SK-N-SH (cell line): ENCODE measurements at places on chromosomes 13 and 19.

GRCh38 chr13:32093006-32093405 is 61.4 kb downstream of the FRY start:
- no peak for DNase-seq

DNA sequence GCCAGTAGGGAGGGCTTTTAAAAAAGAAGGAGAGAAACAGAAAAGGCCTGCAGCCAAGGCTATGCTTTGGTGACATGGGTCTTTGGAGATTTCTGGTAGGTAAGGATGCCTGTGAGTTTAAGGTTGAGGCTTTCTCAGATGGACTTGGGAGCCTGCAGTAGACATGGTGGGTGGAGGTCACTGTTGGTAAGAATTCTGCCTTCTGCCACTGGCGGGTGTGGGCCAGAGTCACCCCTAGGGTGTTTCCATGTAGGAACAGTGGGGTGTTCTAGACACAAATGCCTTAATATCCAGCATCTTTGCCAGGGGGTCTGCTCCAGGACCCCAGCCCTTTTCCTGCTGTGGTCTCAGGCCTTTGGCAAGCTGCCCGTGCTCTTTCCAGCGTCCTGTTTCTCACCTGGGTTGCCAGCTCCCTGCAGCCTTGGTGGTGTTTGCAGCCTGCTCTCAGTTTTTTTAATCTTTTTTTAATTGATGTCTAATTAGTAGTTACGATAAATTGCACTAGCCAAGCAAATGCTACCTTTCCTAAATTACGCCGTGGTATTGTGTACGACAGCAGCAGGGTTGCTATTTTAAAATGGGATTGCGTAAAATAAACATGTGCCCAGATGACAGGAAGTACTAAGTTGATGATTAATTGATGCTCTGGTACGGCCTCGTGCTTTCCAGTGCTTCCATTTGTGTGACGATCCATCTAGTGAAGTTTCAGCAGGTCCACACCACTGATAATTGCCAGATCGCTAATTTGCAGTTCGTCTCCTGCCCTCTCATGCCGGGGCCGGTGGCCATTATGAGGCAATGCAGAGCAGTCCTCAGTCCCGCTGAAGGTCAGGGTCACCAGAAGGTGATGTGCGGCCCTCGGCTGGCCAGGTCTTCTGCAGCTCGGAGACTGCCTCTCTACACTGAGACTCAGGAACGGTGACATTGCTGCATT is 35.3 kb upstream of the NPAS1 start:
- DNase-seq = peak; percentile 74

DNA sequence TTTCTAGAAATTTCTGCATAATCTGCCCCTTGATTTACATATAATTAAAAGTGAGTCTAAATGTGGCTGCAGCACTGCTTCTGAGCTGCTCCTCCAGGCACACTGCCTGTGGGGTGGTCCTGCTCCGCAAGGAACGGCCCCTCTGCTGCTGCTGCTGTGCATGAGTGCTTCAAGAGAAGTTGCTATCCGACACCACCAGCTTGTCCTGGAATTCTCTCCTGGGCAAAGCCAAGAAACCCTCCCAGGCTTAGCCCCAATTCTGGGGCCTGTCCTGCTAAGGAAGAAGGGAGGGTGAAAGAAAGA is 7.5 kb upstream of the PDCD5 start:
- DNase-seq = no peak

DNA sequence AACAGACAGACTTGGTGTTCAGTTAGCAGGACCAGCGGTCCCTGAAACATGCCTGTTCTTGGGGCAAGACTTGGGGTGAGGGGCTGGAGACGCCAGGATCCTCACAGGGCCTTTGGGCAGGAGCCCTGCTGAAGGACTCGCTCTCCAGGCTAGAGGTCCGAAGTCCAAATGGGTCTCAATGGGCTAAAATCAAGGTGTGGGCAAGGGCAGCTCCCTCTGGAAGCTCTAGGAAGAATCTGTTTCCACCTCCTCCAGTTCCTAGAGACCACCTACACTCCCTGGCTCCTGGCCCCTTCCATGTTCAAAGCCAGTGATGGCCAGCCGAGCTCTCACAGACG is 111.3 kb downstream of the TUBA3C start:
- DNase-seq = no peak

- DNase-seq = no peak
Observed at GRCh38 chr13:44084146-44084545, 204.4 kb downstream of the LACC1 start.

DNA sequence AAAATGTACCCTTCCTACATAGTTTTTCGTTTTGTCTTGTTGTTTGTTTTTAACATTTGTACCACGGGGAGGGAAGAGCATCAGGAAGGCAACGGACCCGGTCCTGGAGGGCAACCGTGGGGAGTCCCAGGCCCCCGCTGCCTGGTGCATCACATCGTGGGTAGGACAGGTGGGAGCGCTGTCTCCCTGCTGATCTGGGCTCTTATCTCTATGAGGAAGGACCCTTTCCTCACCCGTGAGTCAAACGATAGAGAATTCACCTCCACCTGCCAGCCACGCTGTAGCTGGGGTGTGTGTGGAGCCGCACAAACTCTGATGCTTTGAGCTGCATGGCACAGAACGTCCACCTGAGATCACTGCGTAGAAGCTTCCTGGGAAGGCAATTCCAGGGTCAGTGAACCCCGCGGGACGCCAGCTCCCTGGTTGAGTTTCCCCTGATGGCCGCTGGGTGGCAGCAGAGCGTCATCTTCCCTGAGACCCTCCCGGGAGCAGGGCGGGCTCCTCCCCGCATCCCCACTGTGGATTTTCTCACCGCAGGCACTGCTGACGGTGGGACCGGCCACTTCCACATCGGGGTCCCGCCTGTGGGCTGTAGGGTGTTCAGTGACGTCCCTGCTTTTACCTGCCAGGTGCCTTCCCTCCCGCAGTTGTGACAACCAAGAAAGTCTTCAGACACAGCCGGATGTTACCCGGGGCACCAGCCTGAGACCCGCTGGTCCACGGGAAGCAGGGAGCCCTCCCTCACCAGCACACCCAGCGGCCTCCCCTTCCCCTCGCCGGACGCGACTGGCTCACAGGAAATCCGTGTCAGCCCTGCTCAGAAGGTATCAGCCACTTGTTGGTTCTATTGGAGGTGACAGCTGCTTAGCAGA is 54.7 kb downstream of the ZNF787 start:
- peak; percentile 89 for DNase-seq

DNA sequence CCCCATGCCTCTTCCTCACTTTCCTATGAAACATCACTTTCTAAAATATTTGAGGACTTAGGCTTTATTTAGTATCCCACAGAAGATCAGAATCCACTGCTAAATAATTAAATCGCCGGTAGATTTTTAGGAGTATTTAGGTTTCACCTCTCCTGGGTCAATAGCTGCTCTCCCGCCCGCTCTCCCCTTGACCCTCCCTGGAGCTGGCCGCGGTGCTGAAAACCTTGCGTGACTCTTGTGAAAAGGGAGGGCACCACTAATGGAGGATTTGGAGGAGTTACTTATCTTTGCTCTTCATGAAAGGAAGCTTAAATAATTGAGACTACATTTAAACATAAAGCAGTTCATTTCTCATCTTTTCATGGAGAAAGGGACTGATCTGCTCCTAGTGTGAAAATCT is 14.1 kb downstream of the POU4F1 start:
- DNase-seq = no peak

- DNase-seq = no peak
Observed at GRCh38 chr13:95861296-95861695, 184.4 kb downstream of the DNAJC3 start.

GRCh38 chr19:49515767-49516166 is 3.3 kb downstream of the FCGRT start:
- DNase-seq = no peak

DNA sequence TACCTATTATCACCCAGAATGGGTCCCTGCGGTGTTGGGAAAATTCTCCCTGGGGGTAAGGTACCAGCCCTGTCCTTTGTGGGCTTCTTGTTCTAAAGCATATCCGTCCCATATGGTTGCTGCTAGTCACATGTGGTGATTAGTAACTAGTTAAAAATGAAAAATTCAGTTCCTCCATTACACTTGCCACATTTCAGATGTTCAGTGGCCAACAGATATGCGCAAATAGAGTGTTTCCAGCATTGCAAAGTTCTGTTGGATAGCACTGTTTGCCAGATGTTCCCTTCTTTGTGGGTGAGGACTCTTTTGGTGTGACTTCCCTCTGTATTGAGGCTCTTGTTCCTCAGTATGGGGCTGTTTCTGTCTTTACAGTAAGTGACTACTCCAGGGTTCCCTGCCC is 3.8 kb downstream of the CNOT3 start:
- DNase-seq = no peak

GRCh38 chr13:94435604-94436226 is 43.8 kb downstream of the DCT start:
- peak; percentile 60 for DNase-seq

DNA sequence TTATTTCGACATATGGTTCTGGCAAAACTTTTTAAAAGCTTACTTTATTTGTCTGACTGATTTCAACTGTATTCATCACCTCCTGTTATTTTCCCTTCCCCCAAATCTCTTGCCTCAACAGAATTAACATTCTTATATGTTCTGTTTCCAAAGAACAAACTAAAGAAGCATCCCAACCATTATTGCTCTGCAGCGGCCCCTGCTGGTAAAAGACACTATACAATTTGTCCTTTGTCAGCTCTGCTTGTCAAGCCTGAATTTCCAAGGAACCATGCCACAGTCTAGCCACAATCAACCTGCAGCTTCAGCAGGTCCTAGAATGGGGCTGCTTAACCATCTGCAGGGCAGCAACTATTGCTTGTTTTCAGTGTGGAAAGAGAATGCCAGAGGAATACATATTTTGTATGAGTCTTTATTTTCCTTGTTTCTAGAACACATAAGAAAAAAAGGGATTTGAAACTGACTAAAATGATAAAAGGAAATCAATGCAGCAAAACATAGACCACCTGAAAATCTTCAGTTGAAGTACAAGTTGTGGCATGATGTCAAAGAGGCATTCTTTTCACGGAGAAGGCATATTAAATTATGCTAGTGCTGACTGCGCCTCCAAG is 845.3 kb downstream of the DIAPH3 start:
- peak; percentile 44 for DNase-seq

DNA sequence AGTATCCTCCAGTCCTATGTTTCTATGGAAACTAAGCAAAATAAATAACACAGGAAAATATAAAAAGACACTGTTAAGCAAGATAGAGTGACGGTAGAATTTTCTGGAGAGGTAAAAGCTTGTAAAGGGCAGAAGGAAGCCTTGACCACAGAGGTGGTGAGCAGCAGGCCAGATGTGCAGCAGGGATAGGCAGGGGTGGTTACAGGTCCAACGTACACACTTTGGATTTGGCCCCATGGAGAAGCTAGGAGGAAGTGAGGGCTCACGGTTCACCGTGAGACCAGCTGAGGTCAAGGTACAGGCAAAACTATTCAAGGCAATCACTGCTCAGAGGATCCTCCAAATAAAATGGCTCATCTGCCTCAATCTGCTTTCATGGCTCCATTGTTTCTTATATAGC is 242.8 kb downstream of the B3GLCT start:
- DNase-seq = no peak

GRCh38 chr13:93522501-93522900 is 295.9 kb downstream of the GPC6 start:
- DNase-seq = no peak

- peak; percentile 14 for DNase-seq
Observed at GRCh38 chr19:17869114-17869608, 2.6 kb upstream of the SLC5A5 start.

DNA sequence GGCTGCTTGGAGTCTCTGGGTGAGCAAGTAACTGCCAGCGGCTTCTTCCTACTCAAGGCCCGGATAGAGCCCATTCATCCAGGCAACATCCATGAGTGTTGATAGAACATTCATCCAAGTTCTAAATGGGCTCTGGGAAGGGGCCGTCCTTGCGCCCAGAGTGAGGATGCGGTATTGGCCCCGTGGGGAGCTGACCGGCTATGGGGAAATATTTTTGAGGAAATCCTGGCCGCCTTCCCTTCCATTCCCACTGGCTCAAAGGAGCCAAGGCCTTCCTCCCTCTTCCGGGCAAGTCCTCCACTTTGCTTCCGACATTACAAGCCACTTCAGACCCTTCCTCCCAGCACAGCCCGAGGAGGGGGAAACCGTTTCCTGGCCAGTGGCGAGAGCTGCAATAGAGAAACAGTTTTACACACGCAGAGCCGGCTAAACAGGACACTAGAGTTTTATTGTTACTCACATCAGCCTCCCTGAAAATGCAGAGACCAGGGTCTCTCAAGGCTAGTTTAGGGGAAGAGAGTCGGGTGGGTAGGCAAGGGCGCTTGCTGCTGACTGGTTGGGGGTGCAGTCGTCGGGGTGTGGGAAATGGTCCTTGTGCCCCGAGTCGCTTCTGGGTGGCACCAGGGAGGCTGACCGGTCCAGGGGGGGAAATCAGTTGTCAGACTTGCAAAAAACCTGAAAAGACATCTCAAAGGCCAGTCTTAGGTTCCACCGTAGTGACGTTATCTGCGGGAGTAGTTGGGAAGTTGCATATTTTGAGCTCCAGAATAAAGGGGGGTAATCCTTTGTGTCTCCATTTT is 37.5 kb downstream of the C13orf46 start:
- peak; percentile 18 for DNase-seq

DNA sequence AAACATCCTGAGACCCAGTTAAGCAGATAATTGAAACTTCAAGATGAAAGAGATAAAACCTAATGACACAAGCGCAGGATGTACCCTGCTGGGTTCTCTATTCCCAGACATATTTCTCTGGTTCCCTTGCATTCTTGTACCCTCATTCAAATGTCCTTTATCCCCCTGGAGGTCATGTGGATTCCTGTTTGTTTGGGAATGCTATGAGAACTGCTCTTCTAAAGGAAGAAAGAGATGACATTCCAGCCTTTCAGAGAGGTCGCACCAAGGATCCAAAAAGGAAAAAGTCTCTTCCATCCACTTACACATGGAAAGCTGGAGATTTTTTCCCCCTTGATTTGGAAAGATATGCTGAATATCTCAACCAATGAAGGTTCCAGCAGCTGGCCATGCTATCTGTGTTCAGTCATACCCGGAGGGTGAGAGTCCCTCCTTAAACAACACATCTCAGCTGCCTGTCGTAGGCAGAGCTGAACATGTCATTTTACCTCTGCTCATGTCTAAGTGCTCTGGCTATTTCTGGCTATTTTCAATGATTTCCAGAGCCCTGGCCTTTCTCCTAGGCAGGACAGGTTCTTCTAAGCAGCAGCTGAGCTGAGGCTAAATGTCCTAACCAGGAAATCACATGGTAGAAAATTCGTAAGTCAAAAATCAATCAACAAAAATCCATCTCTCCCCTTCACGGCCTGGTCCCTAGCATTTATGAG is 52.5 kb downstream of the C13orf42 start:
- DNase-seq = peak; percentile 59

GRCh38 chr13:107753748-107754147 is 461.6 kb downstream of the LIG4 start:
- DNase-seq = peak; percentile 23

- DNase-seq = peak; percentile 72
Observed at GRCh38 chr19:49119411-49120324, at the start of gene PPFIA3. Gene PPFIA3 (plus strand): TSS chr19:49119544. CDS start chr19:49127874, 8,330 bp downstream.

GRCh38 chr13:113258321-113259054 is 38.6 kb upstream of the LAMP1 start:
- DNase-seq = no peak
